ENCODE measurements at places on chromosomes 11 and 22.

- DNase-seq = no peak
These were observed 81.9 kb upstream of the RCN1 start for GRCh38 chr11:32008880-32009551.

DNA sequence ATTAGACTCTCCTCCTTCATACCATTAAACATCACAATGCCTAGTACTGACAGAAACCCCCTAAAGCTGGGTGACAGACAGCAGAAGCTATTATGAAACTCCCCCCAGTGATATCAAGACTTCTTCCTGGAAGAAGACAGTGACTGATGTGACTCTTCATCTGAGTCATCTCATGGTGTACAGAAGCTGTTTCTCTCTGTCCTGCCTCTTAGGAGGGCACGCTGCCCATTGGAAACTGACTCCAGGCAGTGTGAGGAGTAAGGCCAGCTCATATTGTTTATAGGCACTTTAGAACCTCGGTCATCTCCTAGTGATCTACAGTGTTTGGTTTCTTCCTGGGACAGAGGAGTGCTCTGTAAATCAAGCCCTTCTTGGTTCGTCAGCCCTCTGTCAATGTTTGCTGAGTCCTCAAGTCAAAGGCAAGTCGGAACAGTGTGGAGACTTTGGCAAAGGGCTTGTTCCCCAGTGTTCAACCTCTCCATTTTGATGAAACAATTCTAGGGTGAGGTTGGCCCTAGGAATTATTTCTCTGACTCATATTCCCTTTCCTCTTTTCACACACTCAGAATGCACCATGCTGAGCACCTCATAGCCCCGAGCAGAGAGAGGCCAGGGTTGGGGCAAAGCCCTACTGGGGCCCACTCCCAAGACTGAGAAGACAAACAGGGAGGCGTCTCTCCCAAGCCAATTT, 172.5 kb upstream of the TMEM45B start:
- peak; percentile 50 for DNase-seq

DNA sequence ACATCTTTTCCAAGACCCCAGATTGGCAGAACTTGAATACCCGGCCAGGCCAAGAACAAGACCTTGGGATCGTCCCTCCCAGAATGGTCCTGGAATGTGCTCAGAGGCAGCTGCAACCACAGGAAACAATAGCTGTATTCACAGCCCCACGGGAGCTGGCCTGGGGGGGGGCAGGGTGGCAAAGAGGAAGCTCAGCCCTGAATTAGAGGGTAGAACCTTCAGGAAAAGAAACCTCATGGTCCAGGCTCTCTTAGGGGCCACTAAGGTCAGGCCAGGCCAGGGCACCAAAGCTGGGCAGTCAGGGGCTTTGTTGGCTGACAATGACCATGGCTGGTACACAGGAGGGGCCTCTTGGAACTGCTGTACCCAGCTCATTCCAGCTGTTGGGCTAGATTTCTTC, 17.3 kb downstream of the RPL27A start:
- no peak for DNase-seq

DNA sequence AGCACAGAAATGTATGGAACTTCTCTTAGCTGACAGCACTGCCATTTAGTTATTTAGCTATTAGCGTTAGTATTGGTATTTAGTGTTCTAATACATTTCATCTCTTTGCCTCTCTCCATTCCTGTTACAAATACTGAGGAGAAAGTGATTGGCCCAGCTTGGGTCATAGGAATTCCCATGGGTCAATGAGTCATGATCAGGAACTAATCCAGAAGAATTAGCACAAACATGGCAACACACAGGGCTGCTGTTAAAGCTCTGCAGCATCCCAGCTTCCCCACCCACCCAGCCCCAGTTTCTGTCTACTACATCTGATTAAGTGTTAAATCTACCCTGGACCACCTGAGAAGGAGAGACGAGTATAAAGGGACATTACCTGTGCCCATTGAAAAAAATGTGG, 36.1 kb downstream of the PDGFD start:
- no peak for DNase-seq

- DNase-seq = no peak
These were observed 17.4 kb downstream of the LARGE2 start for GRCh38 chr11:45939836-45940235.

DNA sequence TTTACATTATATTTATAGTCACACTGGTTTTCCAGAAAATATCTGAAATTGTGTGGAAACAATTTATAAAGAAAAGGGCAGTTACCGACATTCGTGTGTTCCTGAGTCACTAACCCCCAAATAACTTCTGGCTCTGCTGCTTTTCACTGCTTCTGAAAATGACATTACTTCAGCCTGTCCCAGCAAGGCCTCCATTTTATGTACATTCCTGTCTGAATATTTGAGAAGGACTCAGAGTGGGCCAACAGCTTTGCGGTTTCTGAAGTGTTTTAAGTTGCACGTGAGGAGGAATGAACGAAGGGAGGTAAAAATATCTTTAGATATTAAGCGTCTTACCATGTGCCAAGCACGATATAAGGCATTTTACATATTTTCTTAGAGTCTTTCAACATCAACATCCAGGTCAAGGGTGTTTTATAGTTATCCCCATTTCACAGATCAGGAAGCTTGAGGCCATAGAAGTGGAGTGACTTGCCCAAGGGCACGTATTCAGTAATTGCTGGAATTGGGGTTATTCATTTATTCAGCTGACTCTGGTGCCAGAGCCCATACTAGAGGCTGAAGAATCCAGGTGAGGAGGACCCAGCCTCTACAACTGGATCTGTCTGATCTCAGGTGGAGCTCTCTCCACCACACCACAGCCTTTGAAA, 30.8 kb upstream of the WNT11 start:
- no peak for DNase-seq

DNA sequence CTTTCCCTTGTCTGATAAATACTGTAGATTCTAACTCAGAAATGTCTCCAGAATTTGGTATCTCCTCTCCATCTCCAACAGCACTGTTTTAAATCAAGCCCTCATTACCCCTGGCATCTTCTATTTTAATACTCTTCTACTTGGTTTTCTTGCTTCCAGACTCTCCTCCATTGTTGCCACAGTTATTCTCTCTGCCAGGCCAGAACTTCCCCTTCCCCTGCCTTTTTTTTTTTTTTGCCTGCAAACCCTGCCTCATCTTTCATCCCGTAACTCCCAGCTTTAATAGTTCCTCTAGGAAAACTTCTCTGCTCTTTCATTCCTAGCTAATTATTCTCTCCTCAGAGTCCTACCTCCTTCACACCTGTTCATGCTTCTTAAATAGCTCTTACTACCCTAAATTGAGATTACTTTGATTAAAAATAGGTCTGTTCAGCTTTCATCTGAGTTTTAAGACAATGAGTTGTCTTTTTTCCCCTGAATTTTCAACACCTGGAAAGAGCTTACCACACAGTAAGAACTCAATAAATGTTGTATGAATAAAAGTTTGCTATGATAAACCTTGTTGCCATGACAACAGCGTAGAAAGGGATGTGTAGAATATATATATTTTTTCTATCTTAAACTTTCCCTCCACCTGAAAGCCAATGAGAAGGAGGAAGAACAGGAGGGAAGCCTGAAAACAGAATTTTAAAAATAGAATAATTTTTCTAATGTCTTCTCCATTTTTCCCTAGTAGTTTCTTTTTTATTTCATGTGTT, 3.6 kb downstream of the IL18 start:
- DNase-seq = no peak

DNA sequence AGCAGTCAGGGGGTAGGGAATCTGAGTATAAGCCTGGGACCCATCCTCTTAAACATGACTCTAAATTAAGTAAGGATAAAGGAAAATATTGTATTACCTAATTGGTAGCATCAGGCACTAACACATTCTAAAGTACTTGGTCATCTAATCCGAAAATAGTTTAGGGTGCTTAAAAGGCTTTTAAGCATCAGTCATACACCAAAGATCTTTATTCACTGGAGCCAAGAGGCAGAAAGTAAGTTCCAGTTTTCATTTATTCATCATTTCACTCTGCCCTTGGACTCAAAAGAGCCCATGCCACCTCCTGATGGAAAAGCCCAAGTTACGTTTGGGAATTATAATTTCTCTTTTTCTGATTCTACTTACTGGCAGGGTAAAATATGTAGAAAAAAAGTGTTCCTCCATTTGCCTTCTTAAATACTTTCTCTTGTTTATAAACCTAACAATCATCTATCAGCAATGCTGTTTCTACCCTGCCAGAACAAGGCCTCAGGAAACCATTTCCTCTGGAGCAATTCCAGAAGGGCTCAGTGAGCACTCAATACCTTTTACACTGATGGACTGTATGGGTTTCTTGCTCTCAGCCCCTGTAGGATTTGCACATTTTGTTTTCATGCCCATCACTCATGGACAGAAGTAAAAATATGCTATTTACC, 120.1 kb upstream of the SLC5A12 start:
- no peak for DNase-seq

DNA sequence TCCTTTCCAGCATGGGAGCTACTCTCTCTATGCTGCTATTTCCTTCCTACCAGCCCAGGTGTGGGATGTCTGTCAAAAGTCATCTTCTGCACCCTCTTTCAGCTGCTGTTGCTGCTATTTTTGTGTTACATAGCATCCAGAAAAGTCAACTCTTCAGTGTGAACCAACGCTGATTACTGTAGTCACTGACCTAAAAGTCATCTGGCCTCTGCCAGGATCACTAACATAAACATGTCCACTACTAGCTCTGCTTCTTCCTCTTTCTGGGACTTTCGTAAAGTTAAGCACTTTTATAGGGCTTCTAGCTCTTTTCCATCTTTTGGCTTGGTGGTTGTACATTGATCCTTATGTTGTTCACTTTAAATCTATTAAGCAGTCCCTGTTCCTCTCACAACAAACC, 90.2 kb upstream of the CARD18 start:
- no peak for DNase-seq

Data from activated CD4-positive, alpha-beta T cell treated with anti-CD3 and anti-CD28 coated beads, Interleukin-2, amount 50 U/mL, for 48 hours (primary cell).